Amniotic epithelial cell (primary cell): ENCODE measurements at places on chromosomes 11 and 22.

DNA sequence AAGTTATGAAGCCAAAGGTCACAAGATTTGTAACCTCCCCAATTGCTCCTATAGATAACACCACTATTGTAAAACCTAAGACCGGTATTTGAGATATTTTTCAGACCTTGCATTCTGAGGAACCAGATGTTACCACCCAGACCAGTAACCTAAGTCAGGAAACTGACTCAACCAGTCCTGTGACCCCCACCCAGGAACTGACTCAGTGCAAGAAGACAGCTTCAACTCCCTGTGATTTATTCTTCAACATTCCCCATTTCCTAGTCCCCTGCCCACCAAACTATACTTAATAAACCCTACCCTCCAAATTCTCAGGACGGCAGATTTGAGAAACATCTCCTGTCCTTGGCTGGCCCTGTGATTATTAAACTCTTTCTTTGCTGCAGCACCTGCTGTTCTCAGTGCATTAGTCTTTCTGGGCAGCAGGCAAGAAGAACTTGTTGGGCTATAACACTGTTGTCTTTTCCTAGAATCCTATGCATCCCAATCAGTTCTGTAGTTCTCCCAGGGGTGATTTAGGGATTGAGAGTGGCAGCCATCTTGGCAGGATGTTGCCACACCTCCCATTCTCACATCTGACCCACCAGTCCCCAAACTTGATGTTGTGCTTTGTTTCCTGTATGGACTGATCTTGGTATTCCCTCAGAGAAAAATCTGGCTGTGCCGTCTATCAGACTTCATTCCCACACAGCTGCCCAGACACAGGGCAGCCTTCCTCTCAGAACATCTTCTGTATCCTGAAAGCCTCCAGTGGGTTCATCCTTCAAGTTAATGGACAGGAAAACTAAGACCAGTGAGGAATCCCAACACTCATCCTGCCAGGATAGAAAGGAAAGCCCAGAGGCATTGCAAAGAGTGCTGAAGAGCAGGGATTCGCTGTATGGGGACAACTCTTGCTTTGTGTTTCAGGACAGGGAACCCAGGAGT lies 104.0 kb downstream of the PDE2A start:
- peak; percentile 94 for DNase-seq

DNA sequence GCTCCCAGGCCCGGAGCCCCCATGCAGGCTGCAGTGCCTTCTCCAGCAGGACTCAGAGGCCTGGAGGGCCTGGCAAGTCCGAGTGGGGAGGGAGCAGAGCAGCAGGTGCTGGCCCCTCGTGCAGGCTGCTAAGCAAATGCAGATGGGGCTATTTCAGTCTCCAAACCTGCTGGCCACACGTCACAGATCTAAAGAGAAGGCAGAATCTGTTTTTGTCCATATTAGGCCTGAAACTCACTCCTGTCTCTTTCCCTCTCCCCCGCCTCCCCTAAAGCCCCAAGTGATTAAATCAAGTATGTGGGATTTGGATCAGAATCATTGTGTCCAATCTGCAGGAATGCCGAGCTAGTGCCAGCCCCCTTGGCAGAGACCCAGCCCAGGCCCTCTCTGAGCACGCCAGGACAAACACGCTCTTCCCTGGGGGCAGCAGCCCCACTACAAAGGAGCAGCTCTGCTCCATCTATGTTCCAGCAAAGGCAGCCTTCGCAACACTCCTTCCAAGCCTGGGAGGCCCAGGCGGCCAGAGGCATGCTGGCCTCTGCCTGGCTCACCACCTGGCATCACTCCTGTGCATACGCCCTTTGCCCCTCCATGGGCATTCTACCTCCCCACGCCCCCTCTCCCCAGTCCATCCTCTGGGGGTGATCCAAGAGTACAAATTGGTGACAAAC lies 26.5 kb downstream of the RPL27A start:
- DNase-seq: peak; percentile 51

- peak; percentile 29 for DNase-seq
Measured at GRCh38 chr11:111631024-111631665, 28.9 kb downstream of the SIK2 start.

- DNase-seq: no peak
Measured at GRCh38 chr22:38860283-38861169, 11.5 kb downstream of the CBX6 start.

GRCh38 chr22:48395201-48395600 lies 1432.5 kb downstream of the BRD1 start:
- no peak for DNase-seq

GRCh38 chr22:41198027-41198580 lies 7.0 kb upstream of the L3MBTL2 start:
- no peak for DNase-seq

DNA sequence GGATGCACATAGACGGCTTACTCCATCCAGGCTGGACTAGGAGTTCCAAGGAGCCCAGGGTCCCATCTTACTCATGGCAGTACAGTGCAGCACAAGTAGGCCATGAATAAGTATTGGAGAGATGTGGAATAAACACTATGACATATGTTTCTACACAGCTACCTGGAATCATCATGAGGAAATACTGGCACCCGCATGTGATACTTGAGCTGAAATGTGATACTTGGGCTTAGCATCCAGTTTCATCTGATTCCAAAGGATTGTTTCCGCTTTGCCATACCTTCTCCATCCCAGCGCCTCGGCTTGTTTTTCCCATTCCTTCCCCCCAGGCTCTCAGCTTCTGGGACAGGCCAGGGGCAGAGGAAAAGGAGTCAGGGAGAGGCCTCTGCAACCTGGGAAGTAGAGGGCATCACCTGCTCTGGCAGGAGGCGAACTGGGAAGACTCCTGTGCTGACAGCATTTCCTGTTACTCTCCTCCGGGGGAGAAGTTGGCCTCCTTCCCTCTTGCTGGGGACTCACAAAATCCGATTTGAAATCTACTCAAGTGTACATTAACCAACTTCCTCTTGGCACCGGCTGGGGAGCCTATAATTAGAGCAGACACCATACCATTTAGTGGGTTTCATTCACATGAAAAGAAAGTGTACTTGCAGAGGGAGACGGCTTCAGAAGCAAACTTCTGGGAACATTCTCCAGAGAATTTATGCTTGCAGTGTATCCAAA lies 187.8 kb downstream of the MIAT start:
- DNase-seq: no peak

- DNase-seq: no peak
Measured at GRCh38 chr22:48301421-48301820, 1526.3 kb downstream of the BRD1 start.

DNA sequence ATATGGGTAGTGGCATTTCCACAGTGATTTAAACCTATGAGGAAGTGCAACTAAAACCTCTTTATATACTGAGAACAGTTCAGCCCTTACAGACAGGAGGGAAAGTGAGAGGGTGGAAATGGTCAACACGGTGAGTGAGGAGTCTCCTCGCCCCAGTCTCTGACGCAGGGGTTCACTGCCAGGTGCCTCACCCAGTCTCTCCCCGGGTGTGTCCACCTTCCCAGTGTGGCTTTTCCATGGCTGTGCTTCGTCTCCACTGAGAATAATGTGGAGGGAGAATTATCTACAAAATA lies 116.6 kb upstream of the TOP3B start:
- DNase-seq: no peak

DNA sequence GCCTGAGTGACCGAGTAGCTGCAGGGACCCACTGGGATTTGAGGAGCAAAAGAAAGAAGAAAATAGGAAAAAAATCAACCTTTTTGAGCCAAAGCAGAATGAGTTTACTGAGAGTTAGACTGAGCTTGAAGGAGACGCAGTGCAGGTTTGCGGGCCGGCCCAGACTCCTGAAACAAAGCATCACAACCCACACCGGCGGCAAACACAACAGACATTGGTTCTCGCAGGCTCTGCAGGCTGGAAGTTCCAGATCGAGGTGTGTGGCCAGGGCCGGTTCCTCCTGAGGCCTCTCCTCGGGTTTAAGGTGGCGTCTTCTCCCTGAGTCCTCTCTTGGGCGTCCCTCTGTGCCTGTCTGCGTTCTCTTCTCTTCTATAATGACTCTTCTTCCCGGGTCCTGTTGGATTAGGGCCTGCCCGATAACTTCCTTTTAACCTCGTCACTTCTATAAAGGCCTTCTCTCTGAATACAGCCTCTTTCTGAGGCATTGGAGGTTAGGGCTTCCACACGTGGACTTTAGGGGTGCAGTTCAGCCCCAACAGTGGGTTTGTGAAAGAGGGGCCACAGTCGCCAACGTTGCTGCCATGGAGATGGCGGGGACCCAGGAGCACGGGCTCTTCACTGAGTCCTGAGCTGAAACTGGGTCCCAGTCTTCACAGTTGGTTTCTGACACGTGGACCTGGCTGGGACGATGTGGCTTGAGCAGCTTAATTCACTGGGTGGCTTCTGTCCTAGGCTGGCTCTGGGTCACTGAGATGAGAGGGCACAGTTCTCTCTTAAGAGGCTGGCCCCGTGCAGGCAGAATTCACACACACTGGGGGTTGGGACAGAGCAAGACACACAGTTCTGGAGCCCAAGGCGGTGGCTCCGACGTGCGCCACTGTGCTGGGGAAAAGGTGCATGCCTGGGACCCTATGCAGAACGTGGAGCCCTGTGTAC lies 1047.7 kb downstream of the BRD1 start:
- DNase-seq: no peak

GRCh38 chr11:93907901-93908300 lies 57.5 kb upstream of the VSTM5 start:
- no peak for DNase-seq

DNA sequence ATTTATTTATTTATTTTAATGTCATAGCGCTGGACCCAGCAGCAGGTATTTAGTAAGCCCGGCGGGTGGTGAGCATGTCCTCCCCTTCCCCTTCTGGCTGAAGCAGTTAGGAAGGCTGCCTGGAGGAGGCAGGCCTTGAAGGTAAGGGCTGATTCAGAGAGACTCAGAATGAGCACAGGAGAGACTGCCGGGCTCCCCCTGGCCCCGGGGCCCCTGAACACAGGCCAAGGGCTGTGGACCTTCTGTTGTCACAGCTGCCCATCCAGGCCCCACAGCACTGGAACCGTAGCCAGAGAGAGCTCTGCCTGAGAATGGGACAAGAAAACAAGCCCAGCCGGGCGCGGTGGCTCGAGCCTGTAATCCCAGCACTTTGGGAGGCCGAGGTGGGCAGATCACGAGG lies 52.8 kb downstream of the KCNJ4 start:
- no peak for DNase-seq

DNA sequence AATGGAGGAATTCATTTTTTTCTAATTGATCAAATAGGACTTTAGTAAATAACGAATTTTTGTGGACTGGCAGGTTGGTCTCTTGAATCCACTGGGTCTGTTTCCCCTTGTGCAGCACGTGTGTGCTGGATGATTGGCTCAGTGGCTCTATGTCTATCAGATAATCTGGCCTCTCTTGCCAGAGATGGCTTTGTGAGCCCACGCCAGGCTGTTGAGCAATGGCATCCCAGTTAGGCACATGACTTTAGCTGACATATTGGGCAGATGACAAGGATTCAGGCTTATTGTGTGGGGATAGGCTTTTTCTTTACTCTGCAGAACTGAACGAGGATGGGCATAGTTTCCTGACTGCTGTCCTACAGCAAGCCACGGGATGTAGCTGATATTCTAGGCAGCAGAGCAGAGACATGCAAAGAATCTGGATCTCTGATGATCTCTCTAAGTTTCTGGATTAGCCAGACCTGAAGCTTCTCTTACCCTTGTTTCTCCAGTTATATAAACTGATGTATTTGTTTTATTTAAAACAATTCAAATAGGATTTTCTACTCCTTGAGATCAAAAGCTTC lies 144.9 kb downstream of the ARHGAP42 start:
- peak; percentile 52 for DNase-seq

DNA sequence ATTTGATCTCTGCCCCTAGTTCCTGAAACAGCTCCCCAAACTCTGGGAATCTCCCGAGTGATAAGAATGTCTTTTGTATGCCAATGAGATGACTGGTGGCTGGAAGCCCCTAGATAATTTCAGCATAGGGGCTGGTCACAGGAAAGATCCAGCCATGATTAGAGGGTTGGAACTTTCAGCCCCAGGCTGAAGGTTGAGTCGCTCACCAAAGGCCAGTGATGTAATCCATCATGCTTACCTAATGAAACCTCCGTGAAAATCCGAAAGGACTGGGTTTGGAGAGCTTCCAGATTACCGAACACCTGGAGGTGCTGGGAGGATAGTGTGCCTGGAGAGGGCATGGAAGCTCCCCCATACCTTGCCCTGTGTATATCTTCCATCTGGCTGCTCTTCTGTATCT lies 26.0 kb downstream of the LRRC32 start:
- no peak for DNase-seq

GRCh38 chr11:46677169-46677568 lies 23.2 kb downstream of the ARHGAP1 start:
- no peak for DNase-seq

DNA sequence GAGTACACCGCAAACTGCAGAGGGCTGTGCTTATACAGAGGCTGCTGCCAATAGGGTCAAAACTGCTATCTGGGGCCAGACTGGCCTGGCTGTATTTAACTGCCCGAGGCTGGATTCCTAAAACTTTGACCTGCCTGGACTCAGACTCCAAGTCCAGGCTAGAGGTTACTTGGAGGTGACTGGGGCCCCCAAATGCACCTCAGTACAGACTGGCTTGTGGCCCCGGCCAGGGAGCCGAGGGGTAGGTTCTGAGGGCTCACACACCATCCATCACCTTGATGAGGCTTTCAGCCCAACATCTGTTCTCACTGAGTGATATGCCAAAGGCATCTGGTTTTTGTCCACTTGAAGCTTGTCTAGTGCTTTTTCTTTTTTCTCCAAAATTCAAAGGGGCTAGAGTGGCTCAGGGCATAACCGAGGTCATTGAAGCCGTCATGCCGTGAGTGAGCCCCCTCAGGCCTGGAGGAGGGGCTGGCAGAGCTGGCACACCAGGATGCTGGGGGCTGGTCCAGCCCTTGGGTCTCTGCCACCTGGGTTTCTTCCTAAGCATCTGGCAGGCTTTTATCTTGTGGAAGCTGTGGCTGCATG lies 52.4 kb upstream of the TTLL12 start:
- peak; percentile 48 for DNase-seq

- DNase-seq: no peak
Measured at GRCh38 chr11:77204754-77205466, 76.9 kb downstream of the MYO7A start.

- no peak for DNase-seq
Measured at GRCh38 chr11:44957040-44957515, 6.4 kb upstream of the TP53I11 start.

GRCh38 chr11:104422324-104422944 lies 258.5 kb upstream of the PDGFD start:
- no peak for DNase-seq

- DNase-seq: peak; percentile 51
Measured at GRCh38 chr22:20080776-20081654, 974 bp downstream of the DGCR8 start.

DNA sequence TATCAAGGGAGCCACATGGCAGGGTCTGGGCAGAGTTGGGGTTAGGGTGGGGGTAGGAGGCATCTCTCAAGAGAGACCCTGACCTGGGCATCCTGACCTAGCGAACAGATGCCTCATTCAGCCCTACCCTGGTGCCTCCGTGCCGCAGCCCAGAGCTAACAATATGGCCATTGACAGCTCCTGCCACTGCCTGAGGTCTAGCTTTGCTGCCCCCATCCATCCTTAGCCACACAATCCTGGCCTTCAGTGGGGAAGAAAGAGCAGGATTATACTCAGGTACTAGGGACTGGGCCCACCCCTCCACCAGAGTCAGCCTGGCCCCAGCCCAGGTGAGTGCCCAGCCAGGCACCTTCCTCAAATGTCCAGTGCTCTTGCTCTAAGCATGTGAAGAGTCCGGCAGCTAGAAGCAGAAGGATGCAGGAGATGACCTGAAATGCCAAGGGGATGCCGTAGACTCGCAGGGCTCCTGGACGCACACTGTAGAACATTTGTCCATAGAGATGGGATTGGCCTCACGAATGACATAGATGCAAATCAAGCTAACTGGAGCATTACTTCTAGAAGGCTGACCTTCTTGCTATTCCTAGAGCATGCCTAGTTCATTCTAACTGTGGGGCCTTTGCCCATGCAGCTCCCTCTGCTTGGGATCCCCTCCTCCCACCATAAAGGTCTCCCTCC lies 13.3 kb upstream of the SERPINH1 start:
- DNase-seq: no peak
